ENCODE measurements at places on chromosomes 7 and 10.

GRCh38 chr10:33112831-33113455, 154.9 kb upstream of the ITGB1 start:
- DNase-seq = no peak

DNA sequence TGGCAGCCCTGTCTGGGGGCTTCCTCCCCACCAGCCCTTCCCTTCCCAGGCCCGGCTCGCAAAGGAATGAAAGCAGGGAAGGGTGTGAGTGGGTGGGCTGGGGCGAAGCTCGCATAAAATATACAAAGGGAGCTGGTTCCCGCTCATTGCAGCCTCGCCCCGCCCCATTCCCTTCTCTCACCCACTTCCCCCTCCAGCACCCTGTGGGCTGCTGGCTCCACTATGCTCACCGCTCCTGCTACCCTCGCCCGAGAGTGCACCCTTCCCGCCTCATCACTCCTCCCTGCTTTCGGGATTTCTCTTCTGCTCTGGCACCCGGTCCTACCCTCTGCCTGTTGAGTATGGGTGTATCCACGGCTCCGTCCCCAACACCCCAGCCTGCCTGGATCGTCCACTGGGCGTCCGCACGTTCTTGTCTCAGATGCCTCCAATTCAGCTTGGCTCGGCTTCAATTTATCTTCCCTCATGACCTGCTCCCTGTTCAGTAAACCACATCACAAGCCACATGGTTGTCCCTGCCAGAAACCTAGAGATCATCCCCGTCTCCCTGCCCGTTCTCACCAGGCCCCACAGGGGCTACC, 14.4 kb upstream of the TTYH3 start:
- DNase-seq = no peak

- DNase-seq = no peak
Measured at GRCh38 chr7:131619336-131620305, 63.2 kb upstream of the PODXL start.

- DNase-seq = no peak
Measured at GRCh38 chr7:143494622-143495021, 16.9 kb downstream of the TAS2R41 start.

GRCh38 chr10:118867768-118868167, 113.0 kb upstream of the CACUL1 start:
- DNase-seq = no peak

Data from posterior cingulate gyrus (tissue), 11 donors.